ENCODE measurements at places on chromosomes 12 and 14. TPM values are rescaled to one million over a fixed set of nuclear protein-coding genes. Genes with fewer than 3 reads are reported as not detected.

DNA sequence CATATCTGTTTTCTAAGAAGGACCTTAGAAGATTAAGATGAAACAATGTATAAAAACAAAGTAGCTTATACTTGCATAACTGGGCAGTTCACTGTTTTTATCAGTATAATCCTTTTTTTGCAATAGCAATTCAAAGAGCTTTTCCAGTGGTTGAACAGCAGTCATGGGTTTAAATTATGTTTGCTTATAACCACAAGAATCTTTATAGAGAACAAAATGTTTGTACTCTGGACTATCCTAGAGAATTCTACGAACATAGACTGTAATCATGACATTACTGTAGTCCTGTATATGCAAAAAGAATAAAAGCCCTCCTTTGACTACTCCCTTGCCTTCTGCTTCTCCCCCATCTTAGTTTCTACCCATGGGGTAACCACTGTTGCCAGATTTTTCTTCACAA lies 5.7 kb downstream of the FAM177A1 start:
- DNase-seq, result no peak

DNA sequence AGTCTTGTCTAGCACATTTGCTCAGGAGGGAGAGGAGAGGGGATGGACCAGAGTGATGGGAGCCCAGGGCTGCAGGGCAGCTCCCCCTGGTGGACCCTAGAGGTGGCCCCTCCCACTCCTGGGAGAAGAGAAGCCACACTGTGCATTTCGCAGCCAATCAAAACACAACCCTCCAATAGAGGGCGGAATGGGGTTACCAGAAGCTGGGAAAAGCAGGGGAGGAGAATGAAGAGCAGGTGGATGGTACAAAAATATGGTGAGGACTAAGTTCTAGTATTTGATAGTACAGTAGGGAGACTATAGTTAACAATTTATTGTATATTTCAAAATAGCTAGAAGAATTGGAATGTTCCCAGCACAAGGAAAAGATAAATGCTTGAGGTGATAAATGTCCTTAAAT lies 23.6 kb downstream of the VASH1 start:
- DNase-seq, result peak; percentile 55

PAH gene
- not detected for polyA plus RNA-seq

TRIM9 gene
- not detected for polyA plus RNA-seq

GRCh38 chr12:121532503-121533393 lies 48.1 kb downstream of the KDM2B start:
- DNase-seq, result no peak

DNA sequence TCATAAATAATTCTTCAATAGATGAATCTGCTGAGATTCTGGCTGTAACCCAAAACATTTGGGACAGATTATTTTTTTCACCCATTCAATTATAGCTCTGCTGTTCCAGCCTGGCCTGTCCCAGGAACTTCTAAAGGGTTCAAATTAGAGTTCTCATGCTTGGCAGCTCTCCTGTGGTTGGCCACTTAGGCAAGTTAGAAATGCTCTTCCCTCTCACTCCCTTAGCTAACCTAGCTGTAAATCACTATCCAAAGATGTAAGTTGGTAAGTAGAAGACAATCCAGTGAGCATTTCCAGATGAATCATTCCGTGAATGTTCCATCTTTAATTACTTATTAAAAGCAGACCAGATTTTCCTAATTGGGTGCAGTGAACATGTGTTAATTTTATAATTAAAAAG lies 760.4 kb upstream of the TBX3 start:
- no peak for DNase-seq

GDF3 gene
- polyA plus RNA-seq, result not detected

DNA sequence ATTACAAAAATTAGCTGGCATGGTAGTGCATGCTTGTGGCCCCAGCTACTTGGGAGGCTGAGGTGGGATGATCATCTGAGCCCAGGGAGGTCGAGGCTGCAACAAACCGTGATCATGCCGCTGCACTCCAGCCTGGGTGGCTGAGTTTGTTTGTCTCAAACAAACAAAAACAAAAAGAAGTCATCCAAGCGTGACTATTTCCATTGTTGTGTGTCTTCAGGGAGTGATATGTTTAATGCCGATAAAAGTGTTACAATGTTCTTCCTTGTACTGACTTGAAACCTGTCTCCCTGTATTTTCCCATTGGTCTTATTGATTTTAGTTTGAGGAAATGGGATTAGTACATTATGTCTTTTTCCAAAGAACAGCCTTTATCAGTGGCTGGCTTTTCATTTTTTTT lies 75.6 kb upstream of the USP44 start:
- no peak for DNase-seq

DNA sequence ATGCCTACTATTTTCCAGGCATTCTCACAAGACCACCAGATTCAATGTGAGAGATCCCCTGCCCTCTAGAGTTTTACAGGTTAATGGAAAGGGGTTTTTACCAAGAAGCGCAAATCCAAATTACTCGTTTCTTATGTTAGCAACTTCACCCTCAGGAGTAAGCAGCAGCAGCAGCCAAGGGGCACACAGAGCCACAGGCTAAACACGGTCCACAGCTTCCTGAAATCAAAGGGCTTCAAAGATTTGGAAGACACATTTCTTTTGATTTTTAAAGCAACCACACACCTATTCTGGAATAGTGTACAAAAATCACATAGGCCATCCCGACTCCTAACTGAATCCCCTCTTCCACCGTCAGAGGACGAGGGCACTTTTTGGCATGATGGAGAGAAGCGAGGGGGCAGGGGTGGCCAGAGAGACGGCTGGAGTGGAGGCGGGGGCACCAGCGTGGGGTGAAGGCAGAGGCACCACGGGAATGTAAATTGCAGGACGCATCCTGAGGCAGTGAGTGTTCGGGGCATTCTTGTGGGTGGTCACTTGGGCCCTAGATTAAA lies 107.0 kb downstream of the ARF6 start:
- DNase-seq, result no peak

Data from immature natural killer cell (primary cell).